PC-9 (cell line): ENCODE measurements at places on chromosomes 13 and 19. TPM values are rescaled to one million over a fixed set of nuclear protein-coding genes. Genes with fewer than 3 reads are reported as not detected.

DNA sequence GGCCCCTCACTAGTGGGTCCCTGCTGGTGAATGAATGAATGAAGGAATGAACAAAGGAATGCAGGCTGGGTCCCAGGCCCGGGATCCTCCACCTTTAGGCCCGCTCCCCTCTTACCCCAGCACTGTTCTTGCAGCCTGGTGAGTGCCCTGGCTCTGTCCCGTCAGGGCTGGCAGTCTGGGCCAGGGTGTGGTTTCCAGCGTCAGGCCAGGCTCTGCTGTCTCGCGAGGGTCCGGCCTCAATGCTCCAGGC, 317 bp downstream of the LYL1 start:
- no peak for DNase-seq

- DNase-seq = no peak
These were observed 43.2 kb upstream of the ALOX5AP start for GRCh38 chr13:30692113-30692512.

DNA sequence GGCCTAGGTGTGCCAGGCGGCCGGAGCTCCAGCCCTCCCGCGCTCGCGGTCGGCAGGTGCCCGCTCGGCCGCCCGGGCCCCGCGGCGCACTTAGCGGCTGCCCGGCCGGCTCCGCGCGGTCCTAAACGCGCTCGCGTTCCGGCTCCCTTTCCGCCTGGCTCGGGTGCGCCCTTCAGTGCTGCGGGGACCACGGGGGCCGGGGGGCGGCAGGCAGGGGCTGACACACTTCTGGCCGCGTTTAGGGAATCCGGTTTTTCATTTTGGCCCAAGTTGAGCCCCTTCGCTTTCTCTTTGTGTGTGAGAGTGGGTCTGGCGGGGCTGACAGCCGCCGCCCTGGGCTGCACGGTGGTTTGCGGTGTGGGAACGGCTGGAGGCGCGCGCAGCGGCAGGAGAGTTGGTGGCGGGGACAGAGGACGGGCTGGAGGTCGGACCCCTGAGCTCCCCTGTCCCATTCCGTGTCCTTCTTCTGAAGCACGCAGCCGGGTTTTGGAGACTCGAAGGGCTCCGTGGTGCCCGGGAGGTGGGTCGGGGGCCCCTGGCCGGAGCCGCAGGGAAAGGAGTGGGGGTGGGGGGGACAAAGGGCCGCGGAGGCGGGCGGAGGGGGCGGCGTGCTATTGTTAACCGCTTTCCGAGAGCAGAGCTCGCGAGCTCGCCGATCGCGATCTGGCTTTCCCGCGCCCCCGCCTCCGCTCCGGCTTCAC, 3.1 kb downstream of the FGF9 start:
- no peak for DNase-seq

DNA sequence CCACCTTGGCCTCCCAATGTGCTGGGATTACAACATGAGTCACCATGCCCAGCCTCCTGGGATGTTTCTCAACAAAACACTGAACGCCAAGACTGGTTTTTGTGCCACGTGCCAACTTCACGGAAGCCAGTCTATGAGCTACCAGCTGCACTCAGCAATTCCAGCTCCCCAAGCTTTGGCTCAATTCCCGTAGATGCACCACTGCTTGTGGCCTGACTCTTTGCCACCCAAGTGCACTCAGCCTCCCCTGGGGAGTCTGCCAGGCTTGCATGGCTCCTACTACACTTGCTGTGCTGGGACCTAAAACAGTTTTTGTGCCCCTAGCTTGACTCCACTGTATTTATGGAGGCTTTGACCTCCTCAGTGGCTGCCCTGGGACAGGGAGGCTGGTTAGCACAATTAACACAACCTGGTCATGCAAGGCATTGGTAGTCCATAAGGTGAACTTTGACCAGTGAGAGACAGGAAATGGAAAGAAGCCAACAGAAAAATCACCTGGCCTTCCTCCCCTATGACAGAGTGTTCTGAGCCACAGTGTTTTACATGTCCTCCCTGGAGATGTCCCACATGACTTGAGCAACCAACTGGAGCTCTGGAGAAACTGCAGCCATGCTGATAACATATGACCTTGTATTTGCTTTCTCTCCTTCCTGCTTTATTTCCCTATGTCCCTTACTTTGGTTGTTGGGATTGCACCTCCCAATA, 1173.1 kb downstream of the UQCRFS1 start:
- DNase-seq = no peak

- DNase-seq = no peak
These were observed 2.4 kb downstream of the LILRA5 start for GRCh38 chr19:54310543-54310942.

GRCh38 chr13:33976965-33977364, 159.0 kb downstream of the RFC3 start:
- DNase-seq = no peak

- no peak for DNase-seq
These were observed 1.1 kb downstream of the WTIP start for GRCh38 chr19:34482380-34483250.

GRCh38 chr19:31513841-31514240, 164.6 kb upstream of the TSHZ3 start:
- DNase-seq = no peak

The CATSPERD gene
- total RNA-seq = not detected in 2 replicates

DNA sequence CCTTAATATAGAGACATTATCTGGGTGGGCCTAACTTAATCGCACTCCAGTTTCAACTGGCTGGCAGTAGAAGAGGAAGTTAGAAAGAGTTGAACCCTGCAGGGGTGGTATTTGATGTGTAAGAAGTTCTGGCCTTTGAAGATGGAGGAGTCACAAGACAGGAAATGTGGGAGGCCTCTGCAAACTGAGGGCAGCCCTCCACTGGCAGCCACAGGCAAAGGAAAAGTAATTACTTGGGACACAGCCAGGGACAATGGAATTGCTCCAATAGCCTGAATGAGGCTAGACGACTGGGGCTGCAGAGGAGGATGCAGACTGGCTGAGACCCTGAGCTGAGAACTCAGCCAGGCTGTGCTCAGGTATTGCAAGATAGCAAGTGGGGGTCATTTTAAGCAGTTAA, 703.3 kb upstream of the ARGLU1 start:
- no peak for DNase-seq

DNA sequence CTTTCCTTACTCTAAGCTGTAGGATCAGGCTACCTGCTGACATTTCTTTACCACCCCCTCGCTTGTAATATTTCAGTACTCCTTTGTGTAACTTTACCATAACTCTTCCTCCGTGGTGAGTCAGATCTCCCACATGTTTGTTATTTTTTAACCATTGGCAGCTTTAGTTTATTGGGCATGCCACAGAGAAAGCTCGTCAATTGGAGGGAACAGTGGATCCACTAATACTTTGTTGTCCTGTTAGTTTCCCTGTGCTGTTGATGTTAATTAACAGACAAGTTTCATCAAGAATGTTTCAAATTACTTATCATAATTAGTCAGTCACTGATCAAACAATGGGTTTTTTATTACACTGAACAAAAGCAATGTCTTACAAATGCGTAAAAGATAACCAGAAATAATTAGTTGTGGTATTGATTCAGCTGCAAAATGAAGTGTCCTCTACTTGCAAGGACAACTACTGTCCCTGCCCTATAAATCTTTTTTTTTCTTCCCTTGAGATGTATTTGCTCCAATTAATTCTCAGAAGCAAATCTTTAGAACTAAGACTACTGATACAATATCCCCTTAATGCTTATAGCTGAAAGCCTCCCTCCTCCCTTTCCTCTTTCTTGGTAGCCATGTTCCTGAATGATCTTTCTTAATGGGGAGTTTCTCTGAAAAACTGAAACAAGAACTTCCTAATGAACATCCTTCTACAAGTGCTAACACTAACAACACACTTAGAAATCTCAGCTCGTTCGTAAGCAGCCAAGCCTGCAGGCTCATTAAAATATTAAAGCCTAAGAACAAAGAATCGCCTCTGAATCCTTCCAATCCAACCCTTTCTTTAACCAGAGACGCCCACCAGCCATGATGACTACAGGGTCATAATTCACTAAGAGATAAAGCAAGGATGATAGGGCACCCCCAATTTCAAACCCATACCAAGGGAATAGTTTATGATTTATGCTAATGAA, 22.2 kb downstream of the EFNB2 start:
- no peak for DNase-seq

GRCh38 chr13:112066624-112067004, 335 bp upstream of the SOX1 start:
- no peak for DNase-seq

GRCh38 chr13:77309254-77309653, 17.6 kb downstream of the MYCBP2 start:
- no peak for DNase-seq

The ITGBL1 gene
- 52.5 and 62.8 TPM in 2 replicates for total RNA-seq

GRCh38 chr13:32588736-32589135, 2.5 kb downstream of the PDS5B start:
- DNase-seq = no peak

GRCh38 chr19:17183858-17184321, 31.3 kb upstream of the USE1 start:
- no peak for DNase-seq

The GZMM gene
- total RNA-seq = 0.39 and 0.88 TPM in 2 replicates

The MUC16 gene
- 75.0 and 85.0 TPM in 2 replicates for total RNA-seq

DNA sequence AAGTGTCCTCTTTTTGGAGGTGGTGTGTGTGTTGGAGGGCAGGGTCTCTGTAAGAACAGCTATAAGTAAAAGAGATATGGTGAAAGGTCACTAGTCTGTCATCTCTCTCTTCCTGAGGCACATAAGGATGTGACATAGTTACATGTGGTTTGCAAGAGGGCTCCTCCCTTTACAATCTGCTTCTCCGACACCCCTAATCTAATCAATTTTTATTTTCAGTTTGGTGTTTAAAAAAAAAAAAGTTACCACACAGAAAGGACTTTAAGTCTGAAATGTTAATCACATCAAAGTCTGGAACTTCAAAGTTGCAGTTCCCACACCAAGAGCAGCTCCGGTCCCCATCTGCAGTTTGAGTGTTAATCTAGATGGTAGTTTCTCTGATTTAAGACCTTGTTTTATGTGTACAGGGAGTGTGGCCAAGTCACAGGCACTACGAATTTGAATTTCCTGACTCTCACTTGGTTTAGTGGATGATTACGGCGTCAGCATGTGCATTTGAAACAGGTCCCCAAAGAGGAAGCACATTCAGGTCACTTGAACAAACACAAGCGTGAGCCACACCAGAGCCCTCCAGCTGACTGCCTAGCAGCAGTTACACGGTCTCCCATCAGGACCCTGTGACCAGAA, 53.1 kb downstream of the FOXO1 start:
- no peak for DNase-seq

GRCh38 chr13:92158346-92158745, 759.9 kb downstream of the GPC5 start:
- DNase-seq = no peak

The CHST8 gene
- total RNA-seq = not detected in 2 replicates

DNA sequence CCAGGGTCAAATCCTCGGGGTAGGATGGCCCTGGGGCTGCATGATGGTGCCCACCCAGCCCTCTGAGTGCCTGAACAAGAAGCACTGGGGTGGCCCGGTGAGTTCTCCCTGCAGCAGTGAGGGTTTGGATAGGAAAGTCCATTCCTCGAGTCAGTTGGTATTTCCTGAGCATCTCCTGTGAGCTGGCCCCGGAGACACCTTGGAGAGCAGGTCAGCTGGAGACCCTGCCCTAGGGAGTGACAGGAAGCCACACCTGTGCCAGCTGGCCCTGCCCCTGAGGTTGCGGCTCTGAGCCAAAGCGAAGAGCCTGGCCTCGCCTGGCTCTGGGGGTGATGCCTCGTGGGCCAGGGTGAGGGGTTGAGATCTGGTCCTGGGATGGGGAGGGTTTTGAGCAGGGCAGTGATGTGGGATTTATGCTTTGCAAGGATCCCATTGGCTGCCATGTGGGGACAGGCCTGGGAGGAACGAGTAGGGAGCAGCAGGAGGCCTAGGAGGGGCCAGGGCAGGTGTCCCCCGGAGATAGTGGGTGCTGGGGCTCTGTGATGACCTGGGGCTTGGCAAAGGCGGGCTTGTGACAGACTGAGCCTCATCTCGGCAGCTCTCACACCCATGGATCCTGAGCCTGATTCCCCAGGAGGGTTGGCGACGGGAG, 16.0 kb downstream of the CRTC1 start:
- DNase-seq = no peak

GRCh38 chr13:25149711-25150110, 22.4 kb downstream of the AMER2 start:
- DNase-seq = no peak

- DNase-seq = no peak
These were observed 694.2 kb downstream of the EFNB2 start for GRCh38 chr13:105841286-105841685.

- DNase-seq = no peak
These were observed 2.3 kb upstream of the MZF1 start for GRCh38 chr19:58575183-58576041.

GRCh38 chr13:76745261-76746200, 140.7 kb downstream of the KCTD12 start:
- no peak for DNase-seq

DNA sequence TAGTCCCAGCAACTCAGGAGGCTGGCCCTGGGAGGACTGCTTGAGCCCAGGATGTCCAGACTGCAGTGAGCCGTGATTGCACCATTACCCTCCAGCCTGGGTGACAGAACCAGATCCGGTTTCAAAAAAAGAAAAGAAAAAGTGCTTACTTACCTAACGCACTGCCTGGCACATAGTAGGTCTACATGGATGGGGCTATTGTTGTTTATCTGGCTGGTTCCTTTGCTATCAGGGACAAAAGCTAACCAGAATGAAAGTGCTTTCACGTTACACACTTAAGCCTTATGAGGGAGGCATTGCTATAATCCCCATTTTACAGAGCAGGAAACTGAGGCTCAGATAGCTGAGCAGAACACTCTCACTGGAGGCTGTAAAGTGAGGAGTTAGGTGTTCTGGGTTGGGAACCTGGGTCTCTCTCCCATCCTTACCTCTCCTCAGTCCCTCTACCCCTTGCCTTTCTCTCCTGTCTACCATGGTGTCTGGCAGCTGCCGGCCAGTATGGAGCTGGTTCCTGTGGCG, 2.8 kb downstream of the DNM2 start:
- no peak for DNase-seq

DNA sequence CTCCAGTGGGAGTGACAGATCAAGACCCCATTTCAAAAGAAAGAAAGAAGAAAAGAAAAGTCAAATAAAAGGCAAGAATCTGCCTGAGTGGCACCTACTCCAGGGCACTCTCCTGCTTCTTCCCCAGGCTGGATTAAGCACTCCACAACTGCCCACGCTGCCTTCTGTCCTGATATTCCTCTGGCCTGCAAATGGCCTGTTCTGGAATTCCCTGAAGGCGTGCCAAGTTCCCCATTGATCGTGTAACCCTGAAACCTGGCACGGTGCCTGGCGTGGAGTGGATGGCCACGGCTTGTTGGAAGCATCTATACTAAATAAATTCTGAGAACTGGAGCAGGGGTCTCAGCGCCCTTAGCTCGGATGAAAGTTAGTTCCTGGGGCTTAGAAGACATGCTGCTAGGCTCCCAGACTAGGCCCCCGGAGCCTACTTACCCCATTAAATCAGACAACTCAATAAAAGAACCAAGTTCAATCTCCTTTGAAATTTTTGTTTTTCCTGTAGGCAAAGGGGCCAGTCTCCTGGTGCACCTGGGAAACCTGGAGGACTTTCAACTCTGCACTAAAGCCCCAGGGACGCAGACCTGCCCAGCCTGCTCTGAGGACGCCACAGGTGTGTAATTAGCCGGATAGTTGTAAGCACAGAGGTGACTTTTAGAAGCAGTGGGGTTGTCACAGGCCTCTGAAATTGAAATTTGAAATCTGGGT, 21.9 kb downstream of the ANKRD27 start:
- DNase-seq = peak; percentile 5

GRCh38 chr19:35462476-35462953, 14.5 kb downstream of the FFAR2 start:
- no peak for DNase-seq
